ENCODE measurements at places on chromosomes 16 and 17.

GRCh38 chr17:35745246-35745645, 7.8 kb downstream of the GAS2L2 start:
- no peak for DNase-seq

GRCh38 chr17:79045001-79045729, 21.2 kb downstream of the C1QTNF1 start:
- no peak for DNase-seq

- no peak for DNase-seq
Observed at GRCh38 chr16:50286681-50287080, 20.3 kb downstream of the ADCY7 start.

DNA sequence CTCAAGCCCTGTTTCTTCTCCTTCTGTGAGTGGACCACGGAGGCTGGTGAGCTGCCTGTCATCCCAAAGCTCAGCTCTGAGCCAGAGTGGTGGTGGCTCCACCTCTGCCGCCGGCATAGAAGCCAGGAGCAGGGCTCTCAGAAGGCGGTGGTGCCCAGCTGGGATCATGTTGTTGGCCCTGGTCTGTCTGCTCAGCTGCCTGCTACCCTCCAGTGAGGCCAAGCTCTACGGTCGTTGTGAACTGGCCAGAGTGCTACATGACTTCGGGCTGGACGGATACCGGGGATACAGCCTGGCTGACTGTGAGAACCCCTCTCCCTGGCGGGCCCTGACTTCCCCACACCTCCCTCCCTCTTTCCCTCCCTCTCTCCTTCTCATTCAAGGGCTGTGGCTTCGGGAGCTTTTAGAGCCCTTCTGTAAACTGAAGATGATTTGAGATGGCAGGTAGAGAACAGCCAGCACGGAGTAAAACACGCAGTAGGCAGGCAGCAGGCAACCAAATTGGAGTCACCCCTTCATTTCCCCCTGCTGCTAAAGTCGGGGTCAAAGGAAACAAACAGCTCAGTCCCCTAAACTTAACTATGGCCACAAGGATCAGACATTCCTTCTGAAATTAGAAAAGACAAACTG, 3.9 kb downstream of the SPACA3 start:
- DNase-seq = no peak

GRCh38 chr16:100989-101388, 23.0 kb downstream of the MPG start:
- no peak for DNase-seq

- no peak for DNase-seq
Observed at GRCh38 chr16:20899477-20900298, 470 bp downstream of the DCUN1D3 start.

- DNase-seq = no peak
Observed at GRCh38 chr17:74078363-74078941, 125.0 kb upstream of the RPL38 start.

GRCh38 chr17:65219124-65219523, 82.0 kb downstream of the RGS9 start:
- DNase-seq = no peak

GRCh38 chr17:77853191-77853977, 105.1 kb upstream of the TNRC6C start:
- DNase-seq = no peak

DNA sequence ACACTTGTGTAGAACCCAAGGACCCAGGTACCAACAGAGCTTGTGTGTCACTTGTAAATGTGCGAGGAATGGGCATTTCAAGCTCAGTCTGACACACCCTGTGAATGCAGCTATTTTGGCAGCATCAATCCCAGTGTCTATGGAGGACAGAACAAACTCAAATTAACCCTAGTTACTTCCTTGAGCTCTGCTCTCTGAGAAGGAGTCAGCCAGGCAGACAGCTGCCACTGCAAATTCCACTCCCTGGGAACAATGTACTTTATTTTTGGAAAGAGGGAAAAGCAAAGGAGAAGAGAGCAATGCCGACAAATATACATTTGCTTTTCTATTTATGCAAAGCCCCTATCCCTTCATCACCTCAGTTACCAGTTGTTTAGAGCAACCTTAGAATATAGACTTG, 48.4 kb upstream of the NOG start:
- no peak for DNase-seq

GRCh38 chr16:77459534-77460254, 24.9 kb upstream of the ADAMTS18 start:
- DNase-seq = peak; percentile 71

GRCh38 chr17:28570716-28571360, 486 bp downstream of the PIGS start:
- DNase-seq = no peak

DNA sequence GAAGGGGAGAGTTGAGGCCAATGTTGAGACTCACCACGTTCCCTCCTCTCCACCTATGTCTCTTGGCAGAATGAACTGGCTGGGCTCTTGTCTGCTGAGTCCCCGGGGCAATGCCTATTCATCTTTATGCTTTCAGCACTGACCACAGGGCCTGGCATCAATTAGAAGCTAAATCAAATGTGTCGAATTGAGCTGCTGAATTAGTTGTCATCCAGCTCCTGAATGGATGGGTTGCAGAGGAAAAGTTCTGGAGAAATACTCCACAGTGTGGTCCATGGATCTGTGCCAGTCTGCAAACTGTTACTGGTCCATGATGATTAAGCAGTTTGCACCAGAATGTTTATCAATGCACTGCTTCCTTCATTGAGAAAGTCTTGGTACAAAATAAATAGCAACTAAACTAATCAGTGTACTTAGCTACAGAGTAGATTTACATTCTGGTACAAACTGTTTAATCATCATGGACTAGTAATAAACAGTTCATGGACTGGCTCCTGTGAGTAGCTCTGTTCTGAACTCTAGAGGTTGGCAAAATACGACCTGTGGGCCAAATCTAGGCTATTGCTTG, 4.6 kb downstream of the CNGB1 start:
- peak; percentile 16 for DNase-seq

GRCh38 chr17:66507982-66508760, 205.8 kb downstream of the PRKCA start:
- DNase-seq = peak; percentile 46

DNA sequence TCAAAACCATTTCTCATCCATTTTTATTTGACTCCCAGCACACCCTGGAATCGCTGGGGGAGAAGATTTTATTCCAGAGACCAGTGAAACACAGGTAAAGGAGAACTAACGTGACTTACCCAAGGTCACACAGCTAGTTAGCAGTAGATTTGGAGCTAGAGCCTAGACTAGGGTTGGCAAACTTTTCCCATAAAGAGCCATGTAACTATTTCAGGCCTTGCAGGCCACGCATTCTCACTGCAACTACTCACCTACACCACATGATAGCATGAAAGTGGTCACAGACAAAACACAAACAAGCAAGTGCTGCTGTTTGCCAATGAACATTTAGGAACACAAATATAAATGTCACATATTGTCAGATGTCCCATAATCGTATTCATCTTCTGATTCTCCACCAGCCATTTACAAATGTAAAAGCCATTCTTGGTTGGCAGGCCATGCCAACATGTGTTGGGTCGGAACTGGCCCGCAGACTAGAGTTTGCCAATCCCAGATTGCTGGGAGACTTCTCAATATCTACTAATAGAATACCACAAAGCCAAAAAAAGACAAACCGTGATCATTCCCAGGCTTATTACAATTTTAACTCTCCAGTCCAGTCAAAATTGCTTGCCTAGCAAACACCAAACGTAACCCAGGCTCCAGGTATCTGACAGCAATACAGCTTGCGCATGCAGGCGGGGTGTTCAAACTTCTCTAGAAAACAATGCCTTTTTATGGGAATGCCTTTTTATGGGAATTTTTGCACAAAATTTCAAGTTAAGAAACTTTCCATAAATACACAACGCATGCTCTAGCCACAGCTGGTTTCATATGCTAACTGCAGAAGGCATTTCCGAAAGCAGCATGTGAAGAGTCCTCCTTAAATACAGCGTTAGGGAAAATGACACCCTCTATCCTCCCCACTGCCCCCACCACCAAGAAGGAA, 20.9 kb downstream of the ZFHX3 start:
- no peak for DNase-seq

Measured in choroid plexus epithelial cell (primary cell).